Activated T-helper 1 cell treated with anti-CD3 and anti-CD28 coated beads, Interleukin-2, amount 50 U/mL, for 16 hours (primary cell): ENCODE measurements at places on chromosomes 16 and 17.

DNA sequence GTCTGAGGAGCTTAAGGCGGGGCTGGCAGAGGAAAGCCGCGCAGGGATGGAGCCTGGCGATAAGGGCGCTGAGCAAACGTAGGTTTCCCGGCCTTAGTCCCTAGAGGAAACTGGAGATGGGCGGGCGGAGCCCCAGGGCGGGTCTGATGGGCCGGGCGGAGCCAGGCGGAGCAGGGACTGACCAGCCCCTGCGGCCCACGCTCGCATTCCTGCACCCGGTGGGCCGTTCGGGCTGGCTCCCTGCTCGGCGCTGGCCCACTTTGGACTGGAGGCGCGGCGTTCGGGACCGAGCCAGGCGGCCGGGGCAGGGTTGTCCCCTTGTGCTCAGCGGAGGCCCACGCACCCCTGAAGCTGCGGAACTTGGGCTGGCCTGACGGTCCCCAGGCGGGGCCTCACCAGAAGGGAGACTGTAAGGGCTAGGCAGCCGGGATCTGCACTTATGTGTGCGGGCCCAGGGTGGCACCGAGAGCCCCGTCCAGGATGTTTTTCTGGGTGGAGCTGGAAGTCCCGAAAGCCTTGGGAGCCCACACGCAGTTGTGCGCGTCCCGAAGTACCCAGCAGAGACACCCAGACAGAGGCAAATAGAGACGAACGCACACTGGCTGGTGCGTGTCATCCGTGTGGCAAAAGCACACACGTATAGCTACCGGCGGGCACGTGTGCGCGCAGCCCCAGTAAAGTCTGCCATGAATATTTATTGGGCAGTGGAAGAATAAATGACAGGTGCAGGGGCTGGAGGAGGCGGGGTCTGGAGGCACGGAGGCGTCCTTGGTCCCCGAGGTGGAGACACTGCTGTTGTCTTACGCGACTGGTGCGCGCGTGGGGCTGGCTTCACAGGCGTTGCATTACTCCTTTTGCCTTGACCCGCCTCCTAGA lies 1.4 kb downstream of the PYDC1 start:
- no peak for DNase-seq

- no peak for DNase-seq
Measured at GRCh38 chr17:79324194-79324593, 249.6 kb downstream of the ENGASE start.

DNA sequence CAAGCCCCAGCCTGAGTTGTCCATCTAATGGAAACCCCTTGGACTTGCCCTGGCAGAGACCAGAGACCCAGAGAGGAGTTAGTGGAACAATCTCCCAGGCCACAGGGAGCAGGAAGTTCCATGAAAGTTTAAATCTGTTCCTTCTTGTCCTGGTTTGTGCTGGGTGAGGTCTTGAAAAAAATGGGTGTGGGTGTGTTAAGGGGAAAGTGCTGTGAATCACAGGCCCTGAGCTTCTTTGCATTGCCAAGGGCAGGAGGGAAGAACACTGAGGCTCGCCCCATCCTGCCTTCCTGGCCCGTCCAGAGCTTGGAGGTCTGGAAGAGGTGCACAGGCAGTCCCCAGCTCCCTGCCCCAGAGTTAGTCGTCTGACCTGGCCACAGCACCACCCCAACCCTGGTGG lies 2.3 kb downstream of the ADORA2B start:
- DNase-seq = no peak

- no peak for DNase-seq
Measured at GRCh38 chr16:29757950-29758466, 12.2 kb upstream of the C16orf54 start.

GRCh38 chr16:164827-165538 lies 795 bp upstream of the HBM start:
- no peak for DNase-seq

GRCh38 chr16:12406926-12407690 lies 396.6 kb downstream of the CPPED1 start:
- no peak for DNase-seq

GRCh38 chr17:46974086-46974485 lies 5.0 kb downstream of the RPRML start:
- DNase-seq = no peak

GRCh38 chr17:59304811-59305210 lies 26.6 kb upstream of the YPEL2 start:
- no peak for DNase-seq

DNA sequence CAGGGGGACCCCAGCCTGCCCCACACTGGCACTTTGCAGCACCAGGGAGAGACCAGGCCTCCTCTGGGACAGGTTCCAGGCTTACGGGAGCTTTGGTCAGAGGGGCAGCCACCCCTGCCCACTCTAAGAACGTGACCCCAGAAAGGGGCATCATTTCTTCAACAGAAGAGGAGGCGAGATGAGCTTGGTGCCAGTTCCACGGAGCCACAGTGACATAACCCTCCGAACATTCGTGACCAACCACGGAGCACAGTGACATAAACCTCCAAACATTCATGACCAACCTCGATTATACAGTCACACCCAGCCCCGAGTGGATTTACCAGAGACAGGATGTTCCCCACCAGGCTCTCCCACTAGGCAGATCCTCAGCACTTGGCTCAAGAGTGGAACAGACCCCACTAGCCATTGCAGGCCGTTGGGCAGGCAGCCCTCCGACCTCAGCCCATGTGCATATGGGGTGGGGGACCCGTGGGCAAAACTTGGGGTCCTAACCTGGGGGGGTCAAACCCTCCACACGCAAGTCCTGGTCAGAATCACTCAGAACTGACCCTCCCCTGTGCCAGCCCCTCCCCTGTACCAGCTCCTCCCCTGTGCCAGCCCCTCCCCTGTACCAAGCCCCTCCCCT lies 112.9 kb downstream of the METRNL start:
- DNase-seq = no peak

DNA sequence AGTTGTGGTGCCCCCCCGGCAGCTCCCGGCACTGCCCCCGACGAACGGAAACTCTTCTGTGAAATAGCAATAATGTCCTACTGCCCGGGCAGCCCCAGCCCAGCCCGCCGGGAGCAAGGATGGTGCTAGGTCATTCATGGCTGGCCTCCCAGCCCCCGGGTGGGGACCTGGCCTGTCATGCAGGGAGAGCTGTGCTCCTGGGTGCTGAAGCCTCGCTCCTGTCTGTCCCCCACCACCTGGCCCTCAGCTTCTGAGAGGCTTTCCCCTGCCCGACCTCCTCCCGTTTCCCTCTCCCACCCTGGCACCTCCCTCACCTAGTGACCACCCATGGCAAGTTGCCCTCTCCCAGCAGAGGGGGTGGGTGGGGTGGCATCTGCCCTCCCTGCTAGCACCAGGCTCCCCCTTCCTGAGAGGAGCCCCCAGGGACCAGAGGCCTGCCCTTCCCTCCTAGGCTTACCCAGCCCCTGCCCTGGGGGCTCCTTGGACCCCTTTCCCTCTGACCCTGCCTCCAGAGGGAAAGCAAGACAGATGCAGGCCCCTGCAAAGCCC lies 13.5 kb downstream of the PAM16 start:
- no peak for DNase-seq

DNA sequence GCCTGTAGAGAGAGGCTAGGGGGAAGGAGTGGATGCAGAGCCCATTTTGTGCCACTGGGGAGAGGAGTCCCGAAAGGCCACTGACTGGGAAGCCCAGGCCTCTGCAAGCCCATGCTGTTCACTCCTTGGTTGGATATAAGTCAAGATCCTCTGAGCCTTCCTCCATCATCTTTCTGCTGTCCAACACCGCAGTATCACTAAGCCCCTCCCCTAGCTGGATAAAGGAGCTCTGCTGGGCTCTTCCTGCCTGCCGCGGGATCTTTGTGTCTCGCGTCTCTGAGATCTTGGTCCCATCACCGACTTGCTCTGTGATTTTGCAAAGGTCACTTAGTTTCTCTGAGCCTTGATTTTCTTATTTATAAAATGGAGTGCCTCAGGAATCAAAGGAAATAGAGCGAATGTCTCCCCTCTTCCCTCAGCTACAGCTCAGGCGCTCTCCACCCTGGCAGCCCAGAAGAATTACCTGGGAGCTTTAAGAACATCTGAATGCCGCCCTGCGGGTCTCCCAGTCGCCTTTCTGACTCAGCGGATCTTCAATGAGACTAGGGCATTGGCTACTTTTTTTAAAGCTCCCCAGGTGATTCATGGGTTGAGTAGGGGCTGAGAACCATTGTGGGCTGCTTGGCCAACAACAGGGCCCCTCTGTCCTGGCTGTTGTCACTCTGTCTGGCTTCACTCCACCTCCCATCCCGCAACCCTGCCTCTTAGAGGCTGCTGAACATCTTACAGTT lies 25.2 kb upstream of the TMEM220 start:
- no peak for DNase-seq

- no peak for DNase-seq
Measured at GRCh38 chr17:53794875-53795274, 27.9 kb upstream of the KIF2B start.

- DNase-seq = no peak
Measured at GRCh38 chr17:9162275-9162985, 141.1 kb downstream of the NTN1 start.

DNA sequence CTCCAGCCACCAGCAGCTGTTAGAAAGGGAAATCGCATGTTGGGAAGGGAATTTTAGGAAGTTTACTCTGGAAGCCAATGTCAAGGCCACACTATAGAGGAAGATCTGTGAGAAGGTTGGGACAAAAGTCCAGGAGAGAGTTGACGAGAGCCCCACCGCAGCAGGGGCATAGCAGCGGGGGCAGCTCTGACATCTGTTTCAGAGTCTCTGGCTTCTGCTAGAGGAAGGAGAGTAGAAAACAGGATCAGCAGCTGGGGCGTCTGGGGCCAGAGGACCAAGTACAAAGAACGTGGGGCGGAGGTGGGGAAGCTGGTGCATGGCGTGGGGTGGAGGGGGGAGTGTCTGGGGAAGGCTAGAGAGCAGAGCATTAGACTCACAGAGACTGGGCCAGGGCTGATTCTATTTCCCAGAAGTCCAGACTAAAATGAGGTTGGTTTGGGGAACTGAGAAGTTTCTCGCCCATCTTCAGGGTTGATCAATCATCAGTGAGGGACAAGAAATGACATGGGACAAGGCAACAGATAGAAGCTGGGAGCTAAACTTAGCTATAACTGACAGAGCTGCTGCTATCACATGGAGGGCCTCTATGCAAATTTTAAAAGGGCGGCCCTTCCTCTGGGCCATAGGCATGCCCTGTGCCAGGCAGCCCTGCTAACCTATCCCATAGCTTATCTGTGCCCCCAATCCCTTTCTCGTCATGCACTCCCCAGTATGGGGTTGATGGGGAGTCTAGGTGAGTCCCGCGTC lies 1.2 kb downstream of the RABEP2 start:
- DNase-seq = no peak

DNA sequence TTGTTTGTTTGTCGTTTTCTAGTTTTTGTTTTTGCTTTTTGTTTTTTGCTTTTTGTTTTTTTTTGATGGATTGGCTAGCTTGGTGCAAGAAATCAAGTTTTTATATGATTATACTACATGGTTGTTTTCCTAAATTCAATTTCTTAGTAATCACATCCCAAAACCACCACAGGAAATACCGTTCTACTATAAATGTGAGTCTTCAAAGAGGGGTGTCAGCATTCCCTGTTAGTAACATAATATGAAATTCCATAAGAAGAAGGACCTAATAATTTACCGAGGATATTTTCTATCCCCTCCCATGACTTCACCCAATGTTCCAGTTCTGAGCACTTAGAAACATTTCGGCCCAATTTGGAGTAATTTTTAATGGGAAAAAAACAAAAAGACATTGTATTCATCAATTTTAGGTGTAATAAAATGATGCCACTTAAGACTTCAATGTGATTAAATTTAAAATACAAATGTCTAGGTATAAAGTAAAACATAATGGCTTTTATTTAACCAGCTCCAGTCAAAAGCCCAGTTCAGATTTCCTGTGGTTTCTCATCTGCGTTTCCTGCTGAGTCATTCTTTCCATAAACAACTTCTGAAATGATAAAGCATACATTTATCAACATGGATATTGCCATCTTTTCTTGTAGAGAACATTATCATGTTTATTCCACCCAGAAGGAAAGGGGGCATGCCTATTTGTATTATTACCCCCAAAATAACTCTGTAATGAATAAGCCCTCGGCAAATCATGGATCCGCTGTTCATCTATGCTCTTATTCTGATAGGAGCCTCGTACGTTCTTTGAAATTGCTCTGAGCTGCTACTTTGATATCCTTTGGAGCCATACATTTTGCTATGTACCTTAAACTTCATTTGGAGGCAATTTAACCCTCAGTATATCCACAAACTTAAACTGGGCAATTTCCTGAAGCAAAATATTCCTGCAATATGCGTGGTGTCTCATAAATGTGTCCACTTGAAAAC lies 28.1 kb downstream of the HSBP1 start:
- DNase-seq = no peak

DNA sequence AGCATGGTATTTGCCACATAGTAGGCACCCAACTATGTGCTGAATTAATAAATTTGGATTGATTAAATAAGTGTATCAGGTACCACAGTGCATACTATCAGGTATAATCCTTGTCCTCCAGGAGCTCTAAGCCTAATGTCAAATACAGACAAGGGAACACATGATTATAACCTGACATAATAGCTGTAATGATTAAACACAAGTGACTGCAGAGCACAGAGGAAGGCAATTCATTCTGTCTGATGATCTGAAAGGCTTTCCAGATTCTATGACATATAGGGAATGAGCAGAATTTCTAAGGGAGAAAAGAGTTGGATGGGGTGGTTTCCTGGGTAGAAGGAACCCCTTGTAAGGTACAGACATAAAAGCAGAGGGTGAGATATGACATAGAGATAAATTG lies 273.5 kb downstream of the KIF2B start:
- no peak for DNase-seq

DNA sequence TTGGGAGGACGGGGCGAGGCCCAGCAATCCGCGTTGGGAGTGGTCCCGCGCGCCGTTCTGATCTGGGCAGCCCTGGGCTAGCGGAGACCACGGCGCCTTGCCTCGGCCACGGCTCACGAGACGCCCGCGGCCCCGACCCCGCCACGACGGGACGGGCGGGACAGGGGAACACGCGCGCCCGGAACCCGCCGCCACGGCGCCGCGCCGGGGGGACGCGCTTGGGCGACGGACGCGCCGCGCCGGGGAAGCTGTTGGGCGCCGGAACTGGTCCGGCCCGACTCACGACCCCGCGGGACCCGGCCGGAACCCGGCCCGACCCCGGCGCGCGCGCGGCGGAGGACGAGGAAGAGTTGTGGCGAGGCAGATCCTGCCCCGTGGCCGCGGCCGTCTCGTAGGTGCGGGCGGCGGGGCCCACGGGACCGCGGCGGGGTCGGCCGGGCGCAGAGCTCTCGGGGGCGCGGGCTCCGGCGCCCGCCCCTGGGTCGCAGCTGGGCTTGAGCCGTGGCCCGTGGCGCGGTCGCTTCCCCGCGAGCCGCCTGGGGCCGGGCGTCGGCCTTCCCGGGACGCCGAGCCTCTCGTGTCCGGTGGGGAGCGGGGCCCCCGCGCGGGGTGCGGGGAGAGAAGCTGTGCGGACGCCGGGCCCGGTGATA lies at the start of gene ACSF3:
ACSF3 (plus strand) TSS at position 251 of the 650 bp plus-strand sequence. CDS start 6,830 bp downstream, outside the sequence.
- peak; percentile 65 for DNase-seq

DNA sequence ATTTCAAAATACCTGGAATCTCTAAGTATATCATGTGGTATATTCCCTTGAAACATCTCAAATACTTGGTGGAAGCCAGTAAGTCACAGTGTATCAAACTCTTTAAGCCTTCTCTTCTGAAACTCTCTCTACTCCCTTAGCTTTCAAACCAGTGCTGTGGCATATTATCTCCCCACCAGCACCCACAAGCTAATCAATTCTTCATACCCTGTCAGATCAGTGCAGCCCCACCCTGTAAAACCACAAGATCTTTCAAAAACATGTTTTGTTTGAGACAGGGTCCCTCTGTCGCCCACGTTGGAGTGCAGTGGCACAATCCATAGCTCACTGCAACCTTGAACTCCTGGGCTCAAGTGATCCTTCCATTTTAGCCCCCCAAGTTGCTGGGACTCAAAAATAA lies 91.6 kb upstream of the C17orf78 start:
- no peak for DNase-seq
